Heart left ventricle (tissue), 16 donors: ENCODE measurements at places on chromosomes 16 and 17. TPM values are rescaled to one million over a fixed set of nuclear protein-coding genes. Genes with fewer than 3 reads are reported as not detected.

The CACNG3 gene
- not detected for total RNA-seq

The KRTAP4-9 gene
- total RNA-seq: not detected

The TNK1 gene
- total RNA-seq: 1.4 TPM

The SLC5A2 gene
- total RNA-seq: not detected

The TMEM92 gene
- not detected for total RNA-seq

The AFMID gene
- total RNA-seq: 12.8 TPM

The SNAI3 gene
- total RNA-seq: 1.4 TPM

The TBC1D3 gene
- not detected for total RNA-seq

DNA sequence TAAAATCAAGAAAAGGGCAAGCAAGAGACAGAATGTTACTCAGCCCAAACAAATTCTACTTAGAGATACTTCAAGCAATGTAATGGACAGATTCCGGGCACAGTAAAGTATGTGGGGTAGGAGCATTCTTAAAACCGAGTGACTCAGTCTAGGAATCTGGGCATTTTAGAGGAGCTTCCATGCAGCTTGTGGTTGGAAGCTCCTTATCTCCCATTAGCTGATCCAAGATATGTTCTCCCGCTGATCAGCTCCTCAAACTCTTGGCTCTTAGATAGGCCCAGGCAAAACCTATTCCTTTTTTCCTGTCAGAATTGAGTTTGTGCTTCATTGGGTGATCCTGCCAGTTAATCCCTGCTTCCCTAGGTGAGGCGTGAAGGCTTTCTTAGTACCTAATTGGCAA is 303.3 kb downstream of the CEP112 start:
- DNase-seq: no peak
- no peaks in the 10 kb centered on the region for H3K27me3 ChIP-seq
- no peaks in the 10 kb centered on the region for H3K4me1 ChIP-seq
- H3K4me3 ChIP-seq: no peak overlapping the region
- H3K27ac ChIP-seq: no peak overlapping the region

DNA sequence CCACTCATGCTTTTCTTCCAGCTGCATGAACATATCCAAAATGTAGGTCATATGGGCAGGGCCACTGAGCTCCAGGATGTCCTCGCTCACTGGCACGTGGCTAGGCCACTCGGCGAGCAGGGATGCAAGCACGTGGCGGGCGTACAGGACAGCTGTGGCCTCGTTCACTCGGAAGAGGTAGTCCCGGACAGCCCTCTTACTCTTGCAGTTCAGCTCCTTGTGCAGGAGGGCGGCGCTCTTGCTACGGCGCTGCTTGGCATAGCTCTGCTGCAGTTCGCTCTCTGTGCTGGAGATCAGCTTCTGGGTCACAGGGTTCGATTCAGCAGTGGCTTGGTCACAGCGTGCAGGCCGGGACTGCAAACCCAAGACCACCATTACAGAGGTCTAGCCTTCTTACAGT is 53.1 kb upstream of the ATP2A3 start:
- no peak for DNase-seq
- H3K4me3 ChIP-seq: no peak overlapping the region
- H3K27ac ChIP-seq: no peak overlapping the region
- H3K36me3 ChIP-seq: peaks cover 99% of the 10 kb centered on the region

- no peak overlapping the region for H3K4me3 ChIP-seq
- peak overlapping the region; percentile 89 for H3K27ac ChIP-seq
- H3K4me1 ChIP-seq: peaks cover 97% of the 10 kb centered on the region
These were observed 119.8 kb downstream of the HIC1 start for GRCh38 chr17:2174468-2175293.

GRCh38 chr16:47991491-47991890 is 164.3 kb downstream of the ABCC12 start:
- no peaks in the 10 kb centered on the region for H3K27me3 ChIP-seq
- H3K36me3 ChIP-seq: no peaks in the 10 kb centered on the region
- DNase-seq: no peak

- peaks cover 63% of the 10 kb centered on the region for H3K36me3 ChIP-seq
- H3K27ac ChIP-seq: peak overlapping the region; percentile 90
- no peaks in the 10 kb centered on the region for H3K27me3 ChIP-seq
- H3K4me3 ChIP-seq: no peak overlapping the region
- H3K4me1 ChIP-seq: peaks cover 35% of the 10 kb centered on the region
These were observed 7.3 kb downstream of the CASKIN2 start for GRCh38 chr17:75507733-75508719.

DNA sequence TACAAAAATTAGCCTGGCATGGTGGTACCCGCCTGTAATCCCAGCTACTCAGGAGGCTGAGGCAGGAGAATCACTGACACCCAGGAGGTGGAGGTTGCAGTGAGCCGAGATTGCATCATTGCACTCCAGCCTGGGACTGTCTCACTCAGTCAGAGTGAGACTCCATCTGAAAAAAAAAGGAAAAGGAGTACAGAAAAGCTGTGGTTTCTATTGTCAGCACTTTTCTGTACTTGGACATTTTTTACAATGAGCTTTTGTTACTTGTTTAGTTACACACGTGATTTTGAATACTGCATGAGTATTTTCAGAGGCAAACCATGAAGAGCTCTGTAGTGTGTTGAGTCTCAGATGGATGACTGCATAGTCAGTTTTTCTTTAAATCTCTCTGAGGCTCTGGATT is 26.3 kb downstream of the ZC3H18 start:
- H3K4me3 ChIP-seq: no peak overlapping the region
- no peak overlapping the region for H3K27ac ChIP-seq
- H3K27me3 ChIP-seq: no peaks in the 10 kb centered on the region
- DNase-seq: peak; percentile 22
- peaks cover 28% of the 10 kb centered on the region for H3K36me3 ChIP-seq
- H3K4me1 ChIP-seq: peaks cover 53% of the 10 kb centered on the region

- peak overlapping the region; percentile 71 for H3K27ac ChIP-seq
- peaks cover 6% of the 10 kb centered on the region for H3K27me3 ChIP-seq
- H3K36me3 ChIP-seq: no peaks in the 10 kb centered on the region
These were observed 16.5 kb upstream of the ZFHX3 start for GRCh38 chr16:73064212-73064993.

DNA sequence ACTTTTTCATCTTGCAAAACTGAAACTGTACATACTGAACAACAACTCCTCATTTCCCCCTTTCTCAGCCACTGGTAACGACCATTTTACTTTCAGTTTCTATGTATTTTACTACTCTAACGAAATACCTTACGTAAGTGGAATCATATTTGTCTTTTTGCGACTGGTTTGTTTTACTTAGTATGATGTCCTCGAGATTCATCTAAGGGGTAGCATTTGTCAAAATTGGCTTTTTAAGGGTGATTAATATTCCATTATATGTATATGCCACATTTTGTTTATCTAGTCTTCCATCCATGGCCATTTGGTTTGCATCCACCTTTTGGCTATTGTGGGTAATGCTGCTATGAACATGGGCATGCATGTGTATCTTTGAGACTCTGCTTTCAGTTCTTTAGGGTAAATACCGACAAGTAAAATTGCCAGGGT is 10.4 kb downstream of the KPNB1 start:
- H3K27ac ChIP-seq: no peak overlapping the region
- H3K4me3 ChIP-seq: no peak overlapping the region
- peaks cover 1% of the 10 kb centered on the region for H3K4me1 ChIP-seq
- no peaks in the 10 kb centered on the region for H3K27me3 ChIP-seq
- no peak for DNase-seq

DNA sequence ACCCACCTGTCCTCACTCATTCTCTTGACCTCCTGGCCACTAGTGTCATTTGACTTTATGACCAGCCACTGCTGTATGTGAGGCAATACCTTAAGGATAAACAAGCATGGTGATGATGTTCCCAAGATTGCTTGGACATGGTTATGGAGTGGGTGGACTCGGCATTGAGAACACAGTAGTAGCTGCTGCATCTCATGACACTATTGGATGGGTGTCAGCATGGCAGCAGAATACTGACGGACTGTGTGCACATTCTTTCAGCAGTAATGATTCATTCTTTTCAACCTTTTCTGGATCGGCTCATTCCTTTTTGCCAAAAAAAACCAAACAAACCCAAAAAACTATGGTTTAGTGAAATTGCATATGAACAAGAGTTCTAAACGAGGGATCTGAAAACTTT is 13.5 kb downstream of the SPECC1 start:
- no peak overlapping the region for H3K27ac ChIP-seq
- H3K4me1 ChIP-seq: peaks cover 13% of the 10 kb centered on the region
- no peaks in the 10 kb centered on the region for H3K27me3 ChIP-seq
- H3K36me3 ChIP-seq: peaks cover 2% of the 10 kb centered on the region
- no peak overlapping the region for H3K4me3 ChIP-seq

DNA sequence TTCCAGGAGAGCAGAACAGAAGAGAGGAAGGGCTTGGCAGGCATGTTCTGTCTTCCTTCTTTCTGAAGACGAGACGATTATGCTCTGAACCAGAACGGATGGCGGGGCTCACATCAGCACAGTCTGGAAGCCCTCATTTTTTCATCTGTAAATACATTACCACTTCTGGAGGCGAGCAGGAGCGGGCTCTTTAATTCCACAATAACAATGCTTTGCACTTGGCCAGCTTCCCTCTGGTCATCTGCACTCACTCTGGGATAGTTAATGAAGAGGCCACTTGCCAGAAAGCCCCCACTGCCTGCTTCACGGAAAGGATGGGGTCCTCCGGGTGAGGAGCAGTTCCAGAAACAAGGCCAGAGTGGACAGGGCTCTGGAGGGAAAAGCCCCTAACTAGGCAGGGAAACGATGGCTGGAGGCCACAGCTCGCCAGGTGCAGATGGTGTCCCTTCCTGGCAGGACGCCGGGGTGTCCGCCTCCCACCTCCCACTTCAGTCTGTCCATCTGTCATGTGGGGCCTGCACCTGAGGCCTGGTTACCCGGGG is 13.1 kb upstream of the BCAR1 start:
- H3K4me1 ChIP-seq: peaks cover 47% of the 10 kb centered on the region
- no peaks in the 10 kb centered on the region for H3K36me3 ChIP-seq

- DNase-seq: no peak
- H3K27me3 ChIP-seq: no peaks in the 10 kb centered on the region
- H3K36me3 ChIP-seq: peaks cover 3% of the 10 kb centered on the region
- no peak overlapping the region for H3K4me3 ChIP-seq
These were observed 273.4 kb downstream of the CPPED1 start for GRCh38 chr16:12530302-12530701.

DNA sequence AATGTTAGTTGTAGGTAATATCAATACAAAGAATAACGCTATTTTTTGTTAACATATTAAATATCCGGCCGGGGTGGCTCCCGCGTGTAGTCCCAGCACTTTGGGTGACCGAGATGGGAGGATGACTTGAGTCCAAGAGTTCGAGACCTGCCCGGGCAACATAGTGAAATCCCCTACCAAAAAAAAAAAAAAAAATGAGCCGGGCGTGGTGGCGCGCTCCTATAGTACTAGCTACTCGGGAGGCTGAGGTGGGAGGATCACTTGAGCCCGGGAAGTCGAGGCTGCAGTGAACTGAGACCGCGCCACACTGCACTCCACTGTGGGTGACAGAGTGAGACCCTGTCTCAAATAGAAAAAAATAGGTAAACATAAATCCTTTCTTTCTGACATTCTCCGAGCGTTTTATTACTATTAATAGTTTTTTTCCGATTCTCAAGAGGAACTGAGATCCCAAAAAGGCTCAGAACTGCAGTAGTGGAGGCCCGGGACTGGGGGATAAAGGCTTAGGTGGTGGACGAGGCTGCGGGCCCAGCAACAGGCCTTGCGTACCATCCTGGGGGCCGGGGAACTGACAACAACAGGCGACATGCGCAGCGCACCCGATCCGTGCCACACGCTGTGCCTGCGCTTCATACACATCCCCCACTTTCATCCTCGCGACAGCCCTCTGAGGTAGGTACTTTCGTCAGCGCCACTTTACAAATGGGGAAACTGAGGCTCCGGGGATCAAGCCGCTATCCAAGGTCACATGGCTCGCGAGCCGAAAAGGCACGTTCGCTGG is 919 bp downstream of the N4BP1 start:
- peak overlapping the region; percentile 96 for H3K27ac ChIP-seq
- H3K36me3 ChIP-seq: no peaks in the 10 kb centered on the region
- peaks cover 86% of the 10 kb centered on the region for H3K4me1 ChIP-seq
- no peaks in the 10 kb centered on the region for H3K27me3 ChIP-seq
- no peak for DNase-seq
- peak overlapping the region; percentile 80 for H3K4me3 ChIP-seq

GRCh38 chr16:87692176-87692575 is 73.6 kb downstream of the KLHDC4 start:
- H3K4me1 ChIP-seq: no peaks in the 10 kb centered on the region
- no peak for DNase-seq
- H3K36me3 ChIP-seq: peaks cover 8% of the 10 kb centered on the region
- H3K27me3 ChIP-seq: no peaks in the 10 kb centered on the region

DNA sequence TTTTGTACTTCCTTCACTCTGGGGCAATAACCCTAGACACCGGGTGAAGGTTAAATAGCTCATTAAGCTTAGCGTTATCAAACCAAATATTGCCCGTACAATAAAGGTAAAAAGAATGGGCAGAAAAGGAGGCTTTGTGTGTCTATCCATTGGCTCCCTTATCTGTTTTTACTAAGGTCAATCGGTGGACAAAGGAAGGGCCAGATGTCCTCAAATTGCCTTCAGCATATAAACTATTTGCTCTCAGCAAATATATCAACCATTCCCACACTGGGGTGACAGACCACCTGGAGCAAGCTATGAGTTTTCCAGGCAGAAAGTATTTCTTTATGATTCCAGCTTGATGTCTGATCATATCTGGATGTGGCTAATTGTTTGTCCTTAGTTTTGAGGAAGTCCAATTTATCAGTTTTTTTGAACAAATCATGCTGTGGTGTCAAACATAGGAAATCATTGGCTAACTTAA is 25.3 kb upstream of the WIPI1 start:
- no peaks in the 10 kb centered on the region for H3K36me3 ChIP-seq
- H3K4me3 ChIP-seq: no peak overlapping the region
- H3K27ac ChIP-seq: no peak overlapping the region
- no peak for DNase-seq
- H3K4me1 ChIP-seq: peaks cover 27% of the 10 kb centered on the region
